CD8-positive, alpha-beta memory T cell (primary cell): ENCODE measurements at places on chromosomes 3 and 15. TPM values are rescaled to one million over a fixed set of nuclear protein-coding genes. Genes with fewer than 3 reads are reported as not detected.
A peak's percentile ranks its signal among the peaks of the same experiment; 100 is the strongest.

DNA sequence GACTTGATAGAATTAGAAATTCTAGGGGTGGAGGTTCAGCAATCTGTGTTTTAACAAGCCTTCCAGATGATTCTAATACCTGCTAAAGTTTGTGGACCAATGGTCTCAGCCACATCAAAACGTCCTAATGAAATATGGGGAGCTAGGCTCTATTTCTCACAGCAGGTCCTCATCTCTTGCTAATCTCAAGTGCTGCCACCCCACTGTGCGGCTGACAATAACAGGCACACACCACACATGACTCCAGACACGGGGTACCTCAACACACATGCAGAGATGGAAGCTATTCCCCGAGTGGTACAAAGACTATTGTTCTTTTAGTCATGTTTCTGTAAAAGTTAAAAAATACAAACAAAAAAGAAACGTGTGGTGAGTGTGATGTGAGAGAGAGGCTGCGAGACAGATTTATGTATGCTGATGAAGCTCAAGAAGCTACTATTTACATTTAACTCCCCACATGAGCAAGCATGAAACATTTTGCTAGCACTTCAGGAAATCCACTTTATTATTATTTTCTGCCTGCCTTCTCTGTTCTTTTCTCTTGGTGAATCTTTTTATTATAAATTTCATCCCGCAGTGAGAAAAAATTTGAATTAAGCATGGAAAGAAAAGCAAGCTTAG, 405.6 kb downstream of the MAGI1 start:
- H3K36me3 ChIP-seq = no peaks in the 10 kb centered on the region
- H3K27me3 ChIP-seq = no peaks in the 10 kb centered on the region
- DNase-seq = no peak
- H3K27ac ChIP-seq = no peak overlapping the region

- H3K27me3 ChIP-seq = no peaks in the 10 kb centered on the region
- H3K36me3 ChIP-seq = no peaks in the 10 kb centered on the region
- no peak for DNase-seq
- no peak overlapping the region for H3K27ac ChIP-seq
These were observed 271.7 kb downstream of the SHQ1 start for GRCh38 chr3:72576563-72576962.

- no peak for DNase-seq
- H3K4me1 ChIP-seq = peaks cover 18% of the 10 kb centered on the region
- no peak overlapping the region for H3K4me3 ChIP-seq
- no peaks in the 10 kb centered on the region for H3K27me3 ChIP-seq
These were observed 113.5 kb downstream of the FNDC3B start for GRCh38 chr3:172152874-172153273.

- no peaks in the 10 kb centered on the region for H3K4me1 ChIP-seq
- DNase-seq = no peak
- H3K27ac ChIP-seq = no peak overlapping the region
- no peak overlapping the region for H3K4me3 ChIP-seq
- no peaks in the 10 kb centered on the region for H3K36me3 ChIP-seq
These were observed 36.4 kb downstream of the SUCNR1 start for GRCh38 chr3:151909681-151910405.

DNA sequence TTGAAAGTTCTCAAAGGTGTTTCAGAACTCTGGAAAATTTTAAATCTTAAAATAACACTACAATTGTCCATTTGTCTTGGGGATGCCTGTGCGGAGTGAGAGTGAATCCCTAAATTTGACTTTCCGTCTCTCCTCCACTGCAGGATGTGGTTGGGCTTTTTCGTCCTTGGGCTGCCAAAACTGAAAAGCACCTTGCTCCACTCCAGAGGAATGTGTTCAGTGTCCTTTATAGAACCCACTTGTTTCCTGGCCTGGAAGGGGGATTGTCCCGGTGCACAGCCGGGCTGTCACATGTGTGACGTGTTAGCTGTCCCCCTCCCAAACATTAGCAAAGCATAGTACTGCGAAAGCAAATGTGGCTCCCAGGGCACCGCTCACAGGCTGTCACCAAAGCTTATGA, 69.6 kb upstream of the ATP10A start:
- DNase-seq = no peak
- H3K27ac ChIP-seq = no peak overlapping the region
- H3K4me1 ChIP-seq = no peaks in the 10 kb centered on the region
- H3K4me3 ChIP-seq = no peak overlapping the region
- H3K36me3 ChIP-seq = no peaks in the 10 kb centered on the region

GRCh38 chr3:192133271-192133670, 594.1 kb downstream of the FGF12 start:
- no peaks in the 10 kb centered on the region for H3K36me3 ChIP-seq
- no peak overlapping the region for H3K27ac ChIP-seq
- no peak overlapping the region for H3K4me3 ChIP-seq
- H3K27me3 ChIP-seq = no peaks in the 10 kb centered on the region
- DNase-seq = no peak

- no peaks in the 10 kb centered on the region for H3K36me3 ChIP-seq
- H3K4me1 ChIP-seq = peaks cover 67% of the 10 kb centered on the region
- no peaks in the 10 kb centered on the region for H3K27me3 ChIP-seq
- no peak for DNase-seq
These were observed 204.7 kb downstream of the UACA start for GRCh38 chr15:70558406-70559264.

GRCh38 chr3:77053795-77054194, 13.9 kb downstream of the ROBO2 start:
- H3K27me3 ChIP-seq = no peaks in the 10 kb centered on the region
- no peak overlapping the region for H3K27ac ChIP-seq
- no peaks in the 10 kb centered on the region for H3K36me3 ChIP-seq
- no peak for DNase-seq
- no peak overlapping the region for H3K4me3 ChIP-seq
- H3K4me1 ChIP-seq = no peaks in the 10 kb centered on the region

GRCh38 chr3:190307164-190307545, 15.1 kb downstream of the CLDN1 start:
- H3K27me3 ChIP-seq = no peaks in the 10 kb centered on the region
- H3K36me3 ChIP-seq = no peaks in the 10 kb centered on the region
- no peak overlapping the region for H3K27ac ChIP-seq
- H3K4me3 ChIP-seq = no peak overlapping the region
- H3K4me1 ChIP-seq = peaks cover 16% of the 10 kb centered on the region

- peak; percentile 1 for DNase-seq
- no peaks in the 10 kb centered on the region for H3K27me3 ChIP-seq
- no peak overlapping the region for H3K4me3 ChIP-seq
- H3K27ac ChIP-seq = no peak overlapping the region
- H3K4me1 ChIP-seq = no peaks in the 10 kb centered on the region
These were observed 78.0 kb upstream of the SLC25A36 start for GRCh38 chr3:140863580-140864009.

- no peak overlapping the region for H3K4me3 ChIP-seq
- no peaks in the 10 kb centered on the region for H3K36me3 ChIP-seq
- H3K27ac ChIP-seq = no peak overlapping the region
- DNase-seq = no peak
- H3K4me1 ChIP-seq = no peaks in the 10 kb centered on the region
These were observed 56.3 kb upstream of the FSTL1 start for GRCh38 chr3:120506828-120507774.

DNA sequence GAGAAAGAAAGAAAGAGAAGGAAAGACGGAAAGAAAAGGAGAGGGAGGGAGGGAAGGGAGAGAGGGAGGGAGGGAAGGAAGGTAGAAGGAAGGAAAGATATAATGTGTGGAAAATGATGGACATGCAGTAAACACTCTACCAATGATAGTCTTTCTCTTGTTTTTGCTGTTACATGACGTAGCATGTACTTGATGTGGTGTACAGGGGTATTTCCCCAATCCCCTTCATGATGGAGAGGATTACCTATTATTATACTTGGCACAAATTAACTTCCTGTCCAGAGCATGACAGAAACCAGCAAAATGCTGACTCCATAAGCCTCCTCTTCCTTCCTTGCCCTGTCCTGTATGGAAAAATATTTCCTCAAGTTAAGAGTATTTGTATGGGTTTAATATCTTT, 124.4 kb downstream of the B3GALNT1 start:
- no peaks in the 10 kb centered on the region for H3K27me3 ChIP-seq
- no peaks in the 10 kb centered on the region for H3K4me1 ChIP-seq
- no peak overlapping the region for H3K4me3 ChIP-seq

GRCh38 chr15:58604455-58604923, 145.0 kb downstream of the ADAM10 start:
- H3K4me1 ChIP-seq = peaks cover 9% of the 10 kb centered on the region
- H3K36me3 ChIP-seq = peaks cover 10% of the 10 kb centered on the region
- no peak overlapping the region for H3K27ac ChIP-seq
- no peak for DNase-seq
- H3K4me3 ChIP-seq = no peak overlapping the region
- no peaks in the 10 kb centered on the region for H3K27me3 ChIP-seq

GRCh38 chr15:52232327-52232726, 41.1 kb upstream of the GNB5 start:
- no peak overlapping the region for H3K4me3 ChIP-seq
- H3K36me3 ChIP-seq = no peaks in the 10 kb centered on the region
- H3K4me1 ChIP-seq = peaks cover 30% of the 10 kb centered on the region
- H3K27ac ChIP-seq = no peak overlapping the region

DNA sequence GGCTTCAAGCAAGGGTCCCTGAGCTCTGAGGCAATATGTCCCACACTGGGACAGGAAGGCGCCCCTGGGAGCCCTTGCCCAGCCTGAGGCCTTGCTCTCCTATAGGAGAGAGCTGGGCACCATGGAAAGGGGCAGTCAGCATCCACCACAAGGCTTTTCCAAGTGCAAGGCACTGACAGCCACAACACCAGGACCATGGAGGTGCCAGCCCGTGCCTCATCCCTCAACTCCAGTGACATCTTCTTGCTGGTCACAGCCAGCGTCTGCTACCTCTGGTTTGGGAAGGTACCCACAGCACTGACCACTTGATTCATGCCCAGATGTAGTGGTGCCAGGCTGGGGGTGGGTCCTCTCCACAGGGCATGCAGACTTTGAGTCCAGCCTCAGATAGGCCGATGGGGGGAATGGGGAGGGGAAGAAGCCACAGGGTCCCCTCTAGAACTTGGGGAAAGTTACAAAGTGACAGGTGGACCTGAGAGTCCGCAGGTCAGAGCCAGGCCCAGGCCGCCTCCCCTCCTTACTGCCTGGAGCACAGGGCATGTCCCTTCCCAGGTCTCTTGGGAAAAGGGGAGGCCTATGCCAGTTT, 11.8 kb downstream of the VILL start:
- DNase-seq = no peak
- no peaks in the 10 kb centered on the region for H3K27me3 ChIP-seq
- H3K36me3 ChIP-seq = peaks cover 21% of the 10 kb centered on the region
- no peak overlapping the region for H3K4me3 ChIP-seq

GRCh38 chr3:5791558-5791957, 604.1 kb downstream of the EDEM1 start:
- H3K36me3 ChIP-seq = no peaks in the 10 kb centered on the region
- no peak for DNase-seq

GRCh38 chr3:126184465-126185000, 4.1 kb upstream of the ALDH1L1 start:
- H3K36me3 ChIP-seq = no peaks in the 10 kb centered on the region
- DNase-seq = no peak
- no peaks in the 10 kb centered on the region for H3K4me1 ChIP-seq
- H3K27ac ChIP-seq = no peak overlapping the region
- no peaks in the 10 kb centered on the region for H3K27me3 ChIP-seq

- H3K27ac ChIP-seq = no peak overlapping the region
- H3K4me3 ChIP-seq = no peak overlapping the region
These were observed 33.0 kb downstream of the CCDC39 start for GRCh38 chr3:180646187-180646790.

GRCh38 chr3:181919375-181919774, 207.7 kb downstream of the SOX2 start:
- H3K27me3 ChIP-seq = no peaks in the 10 kb centered on the region
- no peaks in the 10 kb centered on the region for H3K4me1 ChIP-seq
- H3K27ac ChIP-seq = no peak overlapping the region

DNA sequence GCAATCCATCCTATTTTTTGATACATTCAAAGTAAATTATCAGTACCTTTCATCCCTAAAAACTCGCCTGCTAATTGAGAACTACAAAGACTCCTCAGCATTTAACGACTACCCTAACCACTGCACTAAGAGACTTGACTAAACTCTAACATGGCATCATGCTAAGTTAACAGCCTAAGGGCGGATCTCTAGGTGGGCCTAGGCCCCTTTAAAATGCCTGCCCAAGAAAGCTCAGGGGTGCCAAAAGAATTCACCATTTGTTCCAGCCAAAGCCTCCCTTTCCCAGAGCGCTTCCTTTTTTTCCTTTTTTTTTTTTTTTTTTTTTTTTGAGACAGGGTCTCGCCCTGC, 568 bp upstream of the NEK4 start:
- DNase-seq = no peak
- peak overlapping the region; percentile 94 for H3K4me3 ChIP-seq
- H3K36me3 ChIP-seq = peaks cover 1% of the 10 kb centered on the region
- H3K4me1 ChIP-seq = peaks cover 18% of the 10 kb centered on the region
- H3K27me3 ChIP-seq = no peaks in the 10 kb centered on the region

DNA sequence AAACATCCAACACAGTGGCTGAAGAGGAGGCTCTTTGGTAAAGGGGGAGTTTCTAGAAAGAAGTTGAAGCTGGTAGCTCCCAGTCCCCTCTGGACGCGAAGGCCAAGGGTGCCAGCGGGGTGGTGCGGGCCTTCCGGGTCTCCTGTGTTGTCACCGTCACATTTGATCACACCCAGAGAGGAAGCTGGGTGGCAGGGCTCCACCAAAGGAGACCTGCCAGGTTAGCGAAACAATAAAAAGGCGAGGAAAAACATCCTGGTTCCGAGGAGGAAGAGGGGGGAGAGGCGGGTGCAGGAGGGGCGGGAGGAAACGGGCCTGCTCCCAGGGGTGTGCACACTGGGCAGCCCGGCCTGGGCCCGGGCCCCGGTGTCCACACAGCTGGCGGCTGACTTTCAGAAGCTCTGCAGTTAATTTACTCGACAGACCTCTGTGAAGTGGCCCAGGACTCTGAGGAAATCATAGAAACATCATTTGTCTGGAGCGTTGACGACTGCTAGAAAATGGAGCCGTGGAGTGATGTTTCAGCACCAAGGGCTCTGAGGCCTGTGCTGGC, 12.1 kb downstream of the HEG1 start:
- no peaks in the 10 kb centered on the region for H3K27me3 ChIP-seq
- DNase-seq = no peak
- H3K27ac ChIP-seq = no peak overlapping the region
- peaks cover 4% of the 10 kb centered on the region for H3K36me3 ChIP-seq
- H3K4me1 ChIP-seq = peaks cover 18% of the 10 kb centered on the region

DNA sequence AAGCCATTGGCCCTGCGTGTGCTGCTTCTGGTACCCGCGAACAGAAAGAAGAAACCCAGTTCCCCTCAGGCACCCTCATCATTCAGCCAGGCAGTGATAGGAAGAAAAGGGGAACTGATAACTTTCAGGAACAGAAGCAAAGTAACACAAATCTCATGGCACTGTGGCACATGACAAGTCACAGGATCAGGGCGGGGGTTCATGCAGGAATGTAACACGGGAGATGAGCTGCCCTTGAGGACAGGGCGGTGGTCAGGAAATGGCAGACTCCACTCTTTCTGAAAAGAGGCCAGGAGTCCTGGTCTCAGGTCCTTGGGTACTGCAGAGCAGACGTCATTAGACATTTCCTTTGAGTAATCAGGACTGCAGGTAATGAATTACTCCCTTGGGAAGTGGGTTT, 95.5 kb downstream of the CCNL1 start:
- no peak for DNase-seq
- no peaks in the 10 kb centered on the region for H3K27me3 ChIP-seq
- no peak overlapping the region for H3K4me3 ChIP-seq
- no peaks in the 10 kb centered on the region for H3K36me3 ChIP-seq
- peaks cover 23% of the 10 kb centered on the region for H3K4me1 ChIP-seq

- no peak for DNase-seq
- no peaks in the 10 kb centered on the region for H3K4me1 ChIP-seq
- H3K27me3 ChIP-seq = no peaks in the 10 kb centered on the region
- no peaks in the 10 kb centered on the region for H3K36me3 ChIP-seq
These were observed 3.4 kb downstream of the KLHL40 start for GRCh38 chr3:42688487-42689420.

The FSTL1 gene
- 0.09 TPM for total RNA-seq

The KLF15 gene
- total RNA-seq = 0.18 TPM

The TTC21A gene
- total RNA-seq = 1.1 TPM

The SKOR1 gene
- 0.15 TPM for total RNA-seq

The GNAT1 gene
- total RNA-seq = not detected

The FANCI gene
- total RNA-seq = 145 TPM

The FBXO40 gene
- total RNA-seq = not detected

The UCN2 gene
- total RNA-seq = not detected
